ENCODE measurements at places on chromosomes 12 and 14. TPM values are rescaled to one million over a fixed set of nuclear protein-coding genes. Genes with fewer than 3 reads are reported as not detected.

DNA sequence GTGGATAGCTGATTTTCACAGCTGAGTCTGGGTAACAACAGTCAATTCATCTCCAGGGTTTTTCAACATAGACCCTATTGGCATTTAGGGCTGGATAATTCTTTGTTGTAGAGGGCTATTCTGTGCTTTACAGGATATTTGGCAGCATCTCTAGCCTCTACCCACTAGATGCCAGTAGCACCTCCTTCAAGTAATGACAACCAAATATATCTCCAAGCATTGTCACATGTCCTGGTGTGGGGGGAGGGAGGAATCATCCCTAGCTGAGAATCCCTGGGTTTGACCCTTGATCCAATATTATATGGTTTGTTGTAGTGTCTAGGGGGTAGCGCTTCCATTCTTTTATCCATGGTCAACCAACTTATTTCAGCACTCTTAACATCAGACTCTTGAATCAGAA is 157.2 kb downstream of the ANO4 start:
- no peak for DNase-seq

- no peak for DNase-seq
These were observed 51.2 kb downstream of the GALNT8 start for GRCh38 chr12:4771172-4771959.

GRCh38 chr12:58554522-58555157 is 365.7 kb downstream of the LRIG3 start:
- no peak for DNase-seq

- DNase-seq, result no peak
These were observed 150.2 kb downstream of the SRGAP1 start for GRCh38 chr12:63994704-63995103.

- no peak for DNase-seq
These were observed 29.3 kb upstream of the PNMA1 start for GRCh38 chr14:73743431-73743931.

GRCh38 chr12:125013816-125014442 is 20.5 kb downstream of the BRI3BP start:
- no peak for DNase-seq

DNA sequence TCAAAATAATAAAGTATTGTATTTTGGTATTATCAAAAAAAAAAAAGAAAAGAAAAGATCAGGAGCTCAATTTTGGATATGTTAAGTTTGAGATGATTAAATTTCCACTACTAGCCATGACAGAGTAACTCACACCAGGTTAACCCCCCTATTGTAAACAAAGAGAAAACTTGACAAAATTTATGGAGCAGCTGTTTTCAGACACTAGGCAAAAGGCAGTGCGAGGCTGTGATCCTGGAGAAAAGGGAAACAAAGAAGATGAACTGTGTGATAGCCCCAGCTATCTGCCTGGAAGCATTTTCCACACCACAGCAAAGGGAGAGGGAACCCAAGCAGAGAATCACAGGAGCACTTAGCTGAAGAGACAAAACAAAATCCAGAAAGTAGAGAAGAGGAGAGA is 145.0 kb downstream of the KIF21A start:
- no peak for DNase-seq

- DNase-seq, result peak; percentile 66
These were observed at the start of gene WSCD2 for GRCh38 chr12:108129017-108129812. Gene WSCD2 (plus strand): TSS chr12:108129288. CDS start chr12:108195833, 66,545 bp downstream.

DNA sequence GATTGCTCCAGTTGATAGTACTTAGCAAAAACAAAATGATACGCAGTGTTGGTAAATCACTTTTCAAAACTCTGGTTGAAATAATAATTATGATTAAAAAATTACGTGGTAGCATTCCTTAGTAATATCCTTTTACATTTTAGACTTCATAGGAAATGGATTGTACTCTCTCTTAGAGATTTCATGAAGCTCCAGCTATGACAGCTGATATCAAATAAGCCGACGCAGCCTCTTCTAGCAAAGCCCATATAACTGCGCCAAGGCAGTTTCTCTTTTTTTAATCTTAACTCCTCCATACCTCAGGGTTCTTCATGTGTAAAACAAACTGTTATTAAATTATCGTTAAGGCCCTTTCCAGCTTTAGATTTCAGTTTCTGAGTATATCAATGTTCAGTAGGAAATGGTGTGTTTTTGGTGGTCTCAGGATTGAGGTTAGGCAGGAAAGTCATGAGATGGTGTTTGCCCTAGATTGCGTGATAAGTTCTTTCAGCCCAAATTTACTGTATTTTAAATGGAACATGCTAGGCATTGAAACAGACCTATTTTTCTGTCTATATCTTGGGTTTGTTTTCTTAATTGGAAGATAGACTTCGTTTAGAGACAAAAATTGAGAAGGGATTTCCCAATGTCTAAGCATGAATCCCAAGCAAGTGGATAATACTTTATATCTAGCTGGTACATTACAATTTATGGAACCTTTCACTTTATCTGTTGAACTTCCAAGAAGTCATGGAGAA is 902 bp upstream of the CFL2 start:
- DNase-seq, result peak; percentile 62

DNA sequence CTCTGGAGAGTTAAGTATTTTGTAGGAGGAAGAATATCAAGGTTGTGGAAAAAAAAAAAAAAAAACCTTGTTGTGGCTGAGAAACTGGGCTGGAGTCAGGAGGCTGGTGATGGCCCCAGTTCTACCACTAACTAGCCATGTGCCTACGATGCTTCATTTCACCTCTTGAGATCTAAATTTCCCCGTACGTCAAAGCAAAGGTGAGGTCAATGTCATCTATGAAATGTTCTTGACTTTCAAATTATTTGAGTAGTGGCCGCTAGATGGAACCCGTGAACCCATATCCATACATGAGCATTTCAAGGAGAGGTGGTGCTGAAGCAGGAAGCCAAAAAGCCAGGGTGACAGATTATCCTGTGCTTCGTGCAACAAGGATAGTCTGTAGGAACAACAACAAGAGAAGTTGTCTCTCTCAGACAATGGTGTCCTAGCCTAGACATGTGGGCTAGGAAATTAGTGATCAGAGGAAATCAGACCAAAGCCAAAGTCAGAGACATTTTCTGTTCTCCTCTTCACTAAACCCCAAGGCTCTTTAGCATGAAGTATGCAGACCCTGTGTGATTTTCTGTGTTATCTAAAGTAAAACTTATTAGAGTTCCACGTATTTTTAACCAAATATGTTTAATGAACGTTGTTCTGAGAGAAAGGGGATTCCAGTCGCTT is 95.5 kb upstream of the ETV6 start:
- DNase-seq, result peak; percentile 68

DNA sequence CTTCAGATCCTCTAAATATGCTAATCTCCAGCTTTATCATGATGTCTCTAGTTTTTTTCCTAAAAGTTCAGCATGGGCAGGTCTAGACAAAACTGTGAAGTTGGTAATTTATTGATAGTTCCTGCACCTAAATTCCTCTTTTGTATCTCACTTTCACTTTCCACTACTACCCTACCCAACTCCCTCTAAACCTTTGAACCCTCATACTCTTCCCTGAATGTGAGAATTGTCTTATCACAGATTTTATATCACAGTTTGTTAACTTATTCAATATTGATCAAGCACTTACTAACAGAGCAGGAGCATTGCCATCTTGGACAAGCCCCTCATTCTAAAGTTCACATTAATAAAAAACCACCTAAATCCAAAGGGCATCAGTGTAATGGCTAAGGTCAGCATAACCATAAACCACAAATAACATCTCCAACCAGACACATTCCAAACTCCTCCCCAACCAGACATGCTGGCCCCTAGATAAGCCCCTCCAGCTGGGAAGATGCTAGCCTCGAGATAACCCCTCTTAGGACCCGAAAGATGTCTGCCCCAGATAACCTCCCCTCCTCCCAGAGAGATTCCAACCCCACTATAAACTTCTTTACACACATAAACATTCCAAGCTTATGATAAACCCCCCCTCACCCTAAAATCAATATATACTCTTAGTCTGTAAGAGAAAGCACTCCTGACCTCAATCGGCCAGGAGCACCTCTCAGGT is 78.7 kb downstream of the FSCB start:
- DNase-seq, result no peak

DNA sequence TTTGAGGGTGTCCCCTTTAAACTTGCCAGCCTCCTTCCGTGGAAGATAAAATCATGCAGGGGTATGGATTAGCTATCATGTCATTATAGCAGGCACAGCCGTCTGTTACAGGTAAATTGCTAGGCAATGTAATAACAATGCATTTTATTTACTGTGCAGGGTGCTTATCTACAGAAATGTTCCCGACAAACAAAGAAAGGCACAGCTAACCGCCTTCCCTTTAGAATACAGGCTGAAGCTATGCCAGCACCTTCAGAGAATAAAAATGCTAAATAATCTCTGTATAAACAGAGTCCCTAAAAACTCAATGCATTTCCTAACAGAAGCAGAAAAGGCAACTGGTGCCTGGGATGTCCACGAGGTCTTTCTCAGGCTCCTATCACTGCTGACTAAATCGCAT is 239.2 kb downstream of the SPTSSA start:
- no peak for DNase-seq

- no peak for DNase-seq
These were observed 16.5 kb upstream of the HNF1A start for GRCh38 chr12:120961604-120962531.

- DNase-seq, result peak; percentile 79
These were observed 124.9 kb upstream of the ATXN7L3B start for GRCh38 chr12:74412606-74413230.

DNA sequence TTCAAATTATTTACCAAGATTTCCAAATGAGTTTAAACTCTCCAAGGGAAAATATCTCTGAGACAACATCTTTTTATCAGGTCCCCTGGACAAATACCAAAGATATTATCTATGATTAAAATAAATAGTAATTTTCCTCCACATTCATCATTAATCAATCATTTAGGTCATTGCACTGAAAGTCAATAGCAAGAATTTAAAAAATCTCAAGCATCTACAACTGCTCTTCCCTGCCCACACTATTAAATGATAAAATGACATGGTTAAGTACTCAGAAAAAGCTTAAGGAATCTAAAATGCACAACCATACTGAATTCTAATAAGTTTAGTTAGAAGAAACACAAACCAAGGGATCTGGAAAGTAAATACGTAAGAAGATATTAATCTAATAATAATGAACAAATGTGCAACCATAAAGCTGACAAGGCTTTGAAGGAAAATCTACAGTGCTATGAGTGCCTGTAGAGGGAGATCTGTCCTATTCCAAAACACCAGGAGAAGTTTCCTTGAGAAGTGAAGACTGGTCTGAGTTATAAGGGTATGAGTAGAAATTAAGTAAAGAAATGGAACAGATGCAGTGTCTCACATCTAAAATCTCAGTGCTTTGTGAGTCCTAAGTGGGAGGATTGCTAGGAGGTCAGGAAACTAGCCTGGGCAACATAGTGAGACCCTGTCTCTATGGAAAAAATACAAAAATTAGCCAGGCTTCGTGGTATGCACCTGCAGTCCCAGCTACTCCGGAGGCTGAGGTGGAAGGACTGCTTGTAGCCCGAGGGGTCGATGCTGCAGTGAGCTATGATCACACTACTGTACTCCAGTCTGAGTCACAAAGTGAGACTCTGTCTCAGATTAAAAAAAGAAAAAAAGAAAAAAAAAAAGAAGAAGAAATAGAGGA is 19.2 kb downstream of the INTS13 start:
- DNase-seq, result no peak

LLPH gene
- 13.3 TPM for polyA plus RNA-seq

SPTLC2 gene
- 24.8 TPM for polyA plus RNA-seq

COX6A1 gene
- 1,091 TPM for polyA plus RNA-seq

SLC22A17 gene
- polyA plus RNA-seq, result 298 TPM

GYS2 gene
- not detected for polyA plus RNA-seq

KRT6C gene
- polyA plus RNA-seq, result not detected

LRTM2 gene
- polyA plus RNA-seq, result 7.7 TPM

GDF11 gene
- polyA plus RNA-seq, result 26.9 TPM

MYRFL gene
- polyA plus RNA-seq, result not detected

SDSL gene
- 10.4 TPM for polyA plus RNA-seq

All from brain (organoid and tissue), 16 donors.